ENCODE measurements at places on chromosomes 7 and 10. TPM values are rescaled to one million over a fixed set of nuclear protein-coding genes. Genes with fewer than 3 reads are reported as not detected.

The EGR2 gene
- not detected for total RNA-seq

DNA sequence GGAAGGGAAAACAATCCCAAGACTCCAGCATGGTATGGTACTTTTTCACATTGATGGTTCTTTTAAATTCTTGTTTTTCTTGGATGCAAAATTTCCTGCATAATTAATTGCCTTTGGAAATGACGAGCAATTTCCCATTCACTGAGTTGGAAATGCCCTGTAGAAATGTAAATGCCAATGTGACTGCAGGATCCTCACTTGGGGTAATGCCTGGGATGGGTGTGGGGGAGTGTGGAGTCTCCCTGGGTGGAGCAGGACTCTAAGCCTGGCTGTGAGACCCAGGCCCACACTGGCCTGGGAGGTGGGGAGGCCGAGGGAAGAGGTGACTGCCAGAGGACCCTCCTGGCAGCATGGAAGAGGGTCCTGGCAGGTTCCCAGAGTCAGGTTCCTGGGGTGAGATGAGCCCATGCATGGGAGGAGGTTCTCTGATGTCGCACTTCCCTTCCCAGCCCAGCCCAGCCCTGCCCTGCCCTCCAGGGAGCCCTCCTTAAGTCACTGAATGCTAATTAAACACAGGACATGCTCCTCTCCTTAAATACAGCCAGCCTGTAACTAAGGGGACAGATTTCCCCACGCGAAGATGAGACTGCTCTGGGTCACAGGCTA lies 157.9 kb downstream of the GFRA1 start:
- no peak for DNase-seq

- no peak for DNase-seq
These were observed 315.3 kb downstream of the TYW1 start for GRCh38 chr7:67311901-67312300.

DNA sequence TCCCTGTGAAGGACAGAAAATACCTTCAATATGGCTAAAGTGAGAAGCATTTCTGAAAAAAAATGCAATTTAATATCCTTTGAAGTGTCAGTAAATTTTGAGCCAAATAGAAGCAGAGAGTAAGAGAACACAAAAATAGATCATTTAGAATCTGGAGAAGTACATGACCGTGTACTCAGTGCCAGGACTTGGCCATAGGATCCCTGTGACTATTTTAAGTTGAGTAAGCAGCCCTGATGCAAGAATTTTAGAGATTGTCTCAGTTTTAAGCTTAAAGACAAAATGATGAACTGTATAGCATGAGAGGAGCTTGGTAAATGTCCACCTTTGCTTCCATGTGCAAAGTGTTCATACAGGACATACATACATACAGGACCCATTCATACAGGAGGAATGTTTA lies 2.5 kb downstream of the PTER start:
- DNase-seq, result no peak

- DNase-seq, result no peak
These were observed 22.2 kb downstream of the PLA2G12B start for GRCh38 chr10:72932259-72933015.

DNA sequence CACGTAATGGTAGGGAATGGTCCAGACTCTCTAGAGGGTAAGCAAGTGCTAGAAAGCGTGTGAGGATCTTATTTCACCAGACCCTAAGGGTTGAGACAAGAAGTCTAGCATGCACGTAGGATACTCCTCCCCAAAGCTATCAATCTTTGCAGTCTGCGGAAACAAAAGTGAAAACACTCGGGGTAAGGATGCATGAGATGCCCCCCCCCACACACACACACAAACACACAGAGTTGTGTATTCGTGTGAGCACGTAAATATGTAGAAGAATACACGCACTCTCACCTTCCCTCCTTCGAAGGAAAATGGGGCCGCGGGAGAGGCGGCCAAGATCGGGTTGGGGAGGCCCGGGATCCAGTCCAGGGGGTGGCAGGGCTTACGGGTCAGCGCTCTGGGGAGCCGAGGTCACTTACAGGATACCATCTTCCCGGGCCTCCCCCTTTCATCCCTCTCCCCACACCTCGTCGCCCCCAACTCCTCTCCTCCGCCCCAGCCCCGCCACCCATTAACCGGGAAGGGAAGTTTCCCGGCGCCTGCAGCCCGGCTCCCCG lies 455 bp downstream of the CUL2 start:
- no peak for DNase-seq

DNA sequence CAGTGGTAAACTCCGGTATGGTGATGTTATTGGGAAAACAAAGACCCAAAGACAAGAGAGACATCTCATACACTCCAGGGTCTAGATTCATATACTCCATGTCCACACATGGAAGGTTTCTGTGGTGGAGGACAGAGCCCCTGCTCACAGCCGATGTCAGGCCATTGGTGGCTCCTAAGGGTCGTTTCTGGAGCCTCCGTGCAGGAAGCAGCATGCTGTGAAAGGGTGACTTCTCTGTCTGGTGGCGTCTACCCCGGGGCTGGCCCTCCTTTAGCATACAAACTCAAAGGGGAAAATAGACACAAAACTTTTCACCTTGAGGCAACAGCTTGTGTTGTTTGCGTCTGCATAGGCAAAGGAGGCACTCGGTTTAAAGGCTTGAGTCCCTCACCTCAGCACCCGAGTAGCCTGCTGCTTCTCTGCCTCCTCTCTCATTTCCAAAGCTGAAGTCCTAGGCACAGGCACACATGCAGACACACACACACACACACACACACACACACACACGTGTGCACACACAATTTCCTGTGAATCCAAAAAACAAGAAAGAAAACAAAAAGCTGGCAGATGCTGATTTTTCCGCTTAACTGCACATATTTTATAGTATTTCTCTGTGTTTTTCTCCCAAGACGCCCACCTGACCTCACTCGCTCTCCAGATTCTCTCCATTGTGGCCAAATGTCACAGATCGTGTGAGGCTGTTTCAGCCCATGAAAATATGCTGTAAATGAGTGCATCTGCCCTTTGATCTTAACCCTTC lies 601.4 kb upstream of the MGMT start:
- DNase-seq, result no peak
